Sigmoid colon (tissue), 7 donors: ENCODE measurements at places on chromosomes 4 and X. TPM values are rescaled to one million over a fixed set of nuclear protein-coding genes. Genes with fewer than 3 reads are reported as not detected.

DNA sequence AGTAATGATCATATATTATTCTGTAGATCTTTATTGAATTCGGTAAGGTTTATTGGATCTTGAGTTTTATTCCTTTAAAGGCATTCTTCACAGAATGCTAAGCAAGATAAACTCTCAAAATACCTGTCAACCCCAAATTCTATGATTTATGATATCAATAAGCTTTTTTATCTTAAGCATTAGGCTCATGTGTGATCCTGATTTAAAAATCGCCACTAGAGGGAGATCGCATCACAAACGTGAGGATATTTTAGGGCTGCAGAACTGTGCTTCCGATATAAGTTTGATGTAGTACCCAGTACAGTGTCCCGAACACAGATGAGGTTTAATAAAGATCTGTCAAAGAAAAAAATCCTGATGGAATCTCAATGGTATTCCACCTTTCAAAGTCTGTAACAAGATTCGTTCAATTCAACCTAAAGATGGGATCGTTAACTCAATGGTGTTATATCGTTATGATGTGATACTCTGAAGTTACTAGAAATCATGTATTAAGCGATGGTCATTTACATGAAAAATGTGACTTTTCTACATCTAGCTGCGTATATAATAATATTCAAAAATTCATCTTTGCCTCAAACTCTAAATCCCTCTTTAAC is 169.0 kb downstream of the CORIN start:
- H3K27ac ChIP-seq: no peak overlapping the region
- H3K27me3 ChIP-seq: no peaks in the 10 kb centered on the region
- no peak for DNase-seq
- no peak overlapping the region for H3K4me3 ChIP-seq
- H3K4me1 ChIP-seq: no peaks in the 10 kb centered on the region

GRCh38 chr4:47837094-47837907 is 566 bp downstream of the CORIN start:
- no peaks in the 10 kb centered on the region for H3K36me3 ChIP-seq
- H3K27ac ChIP-seq: no peak overlapping the region
- H3K4me1 ChIP-seq: peaks cover 31% of the 10 kb centered on the region
- H3K27me3 ChIP-seq: peaks cover 9% of the 10 kb centered on the region
- peak overlapping the region; percentile 40 for H3K4me3 ChIP-seq

- H3K36me3 ChIP-seq: no peaks in the 10 kb centered on the region
- H3K4me1 ChIP-seq: no peaks in the 10 kb centered on the region
- no peak overlapping the region for H3K27ac ChIP-seq
- H3K27me3 ChIP-seq: no peaks in the 10 kb centered on the region
- H3K4me3 ChIP-seq: no peak overlapping the region
Observed at GRCh38 chr4:152996672-152997071, 60.5 kb downstream of the FHDC1 start.

DNA sequence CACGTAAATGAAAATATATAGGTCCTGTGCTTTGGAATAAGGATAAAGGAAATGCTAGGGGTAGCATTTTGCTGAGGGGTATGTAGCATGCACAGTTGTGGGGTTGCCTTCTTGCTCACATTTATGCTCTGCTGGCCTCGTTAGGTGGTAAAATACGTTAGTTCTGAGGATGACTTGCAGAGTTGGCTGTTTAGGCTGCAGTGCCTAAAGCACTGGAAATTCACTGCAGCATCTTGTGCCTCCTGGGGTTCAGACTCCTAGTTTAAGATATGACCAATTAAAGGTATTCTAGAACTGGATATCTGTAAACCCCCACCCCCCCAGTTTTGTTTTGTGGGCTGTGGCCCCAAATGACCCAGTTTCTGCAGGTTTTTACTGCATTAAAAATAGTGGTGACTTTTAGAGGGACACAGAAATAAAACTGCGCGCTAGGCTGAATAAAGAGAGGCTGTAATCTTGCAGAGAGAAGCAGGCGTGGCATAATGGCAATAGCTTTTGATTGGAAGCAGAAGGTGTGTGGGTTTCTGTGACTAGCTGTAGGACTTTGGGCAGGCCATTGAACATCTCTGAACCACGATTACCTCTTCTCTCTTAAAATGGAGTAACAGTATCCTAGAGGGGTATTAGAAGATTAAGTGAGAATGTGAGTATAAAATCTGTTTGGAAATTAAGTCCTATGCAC is 79.3 kb downstream of the REPS2 start:
- H3K27ac ChIP-seq: no peak overlapping the region
- H3K4me3 ChIP-seq: no peak overlapping the region
- H3K36me3 ChIP-seq: no peaks in the 10 kb centered on the region
- peaks cover 14% of the 10 kb centered on the region for H3K4me1 ChIP-seq

DNA sequence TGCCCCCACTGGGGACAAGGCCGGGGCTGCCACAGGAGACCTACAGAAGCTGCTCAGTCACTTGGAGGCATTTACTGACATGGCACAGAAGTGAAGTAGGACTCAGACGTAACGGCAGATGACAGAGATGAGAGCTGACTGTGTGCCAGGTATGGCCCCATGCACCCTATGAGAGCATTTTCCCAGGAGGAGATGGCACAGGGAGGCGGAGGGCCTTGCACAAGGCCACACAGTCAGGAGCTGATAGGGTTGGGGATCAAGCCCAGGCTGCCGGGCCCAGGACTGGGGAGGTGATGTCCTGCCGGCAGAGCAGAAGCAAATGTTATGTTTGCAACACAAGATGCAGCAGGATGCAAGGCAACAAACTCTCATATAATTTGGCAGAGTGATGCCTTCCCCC is 34.1 kb downstream of the NAT8L start:
- H3K27me3 ChIP-seq: no peaks in the 10 kb centered on the region
- H3K36me3 ChIP-seq: no peaks in the 10 kb centered on the region
- H3K27ac ChIP-seq: no peak overlapping the region
- no peaks in the 10 kb centered on the region for H3K4me1 ChIP-seq
- no peak overlapping the region for H3K4me3 ChIP-seq

DNA sequence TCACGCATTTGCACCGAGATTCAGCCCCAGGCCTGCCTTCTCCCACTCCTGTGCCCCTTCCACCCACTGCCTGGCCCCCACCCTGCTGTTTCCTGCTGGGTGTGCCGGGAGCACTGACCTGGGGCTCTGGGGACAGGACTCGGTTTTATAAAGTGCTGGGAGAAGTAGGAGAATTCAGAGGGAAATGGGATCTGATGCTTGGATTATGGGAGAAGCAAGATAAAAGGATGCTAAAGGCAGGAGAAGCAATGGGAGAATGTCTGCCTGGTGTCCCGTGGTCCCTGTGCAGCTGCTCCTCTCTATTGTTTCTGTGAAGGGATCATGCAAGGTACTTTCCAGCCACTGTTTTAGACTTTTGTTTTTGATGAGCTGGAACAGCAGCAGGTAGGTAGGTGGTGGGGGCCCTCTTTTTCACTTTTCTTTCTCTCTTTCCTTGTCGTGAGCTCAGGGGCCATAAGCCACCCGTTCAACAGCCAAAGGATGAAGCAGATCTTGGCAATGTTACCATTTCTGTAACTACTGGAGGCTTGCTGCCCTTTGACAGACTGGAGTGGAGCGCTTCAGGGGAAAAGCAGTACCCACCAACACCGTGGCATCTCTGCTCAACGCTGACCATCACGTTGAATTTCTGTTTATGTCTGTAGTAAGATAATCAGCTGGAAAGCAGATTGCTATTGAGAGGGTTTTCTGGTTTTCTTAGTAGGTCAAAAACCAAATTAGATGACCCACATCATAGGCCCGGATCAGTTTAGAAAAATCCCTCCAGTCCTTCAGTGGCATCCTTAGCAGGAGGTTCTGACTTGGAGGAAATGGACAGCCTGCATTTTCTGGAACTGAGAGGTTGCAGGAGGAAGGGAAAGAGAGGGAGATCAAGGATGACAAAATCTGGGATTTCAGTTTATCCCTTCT is 63.8 kb upstream of the ENPP6 start:
- H3K4me3 ChIP-seq: no peak overlapping the region
- H3K27ac ChIP-seq: no peak overlapping the region
- H3K36me3 ChIP-seq: no peaks in the 10 kb centered on the region
- no peak for DNase-seq
- H3K27me3 ChIP-seq: no peaks in the 10 kb centered on the region
- no peaks in the 10 kb centered on the region for H3K4me1 ChIP-seq

GRCh38 chr4:85058551-85058950 is 92.1 kb upstream of the WDFY3 start:
- H3K36me3 ChIP-seq: no peaks in the 10 kb centered on the region
- DNase-seq: no peak
- H3K4me3 ChIP-seq: no peak overlapping the region
- no peaks in the 10 kb centered on the region for H3K27me3 ChIP-seq
- H3K27ac ChIP-seq: no peak overlapping the region

DNA sequence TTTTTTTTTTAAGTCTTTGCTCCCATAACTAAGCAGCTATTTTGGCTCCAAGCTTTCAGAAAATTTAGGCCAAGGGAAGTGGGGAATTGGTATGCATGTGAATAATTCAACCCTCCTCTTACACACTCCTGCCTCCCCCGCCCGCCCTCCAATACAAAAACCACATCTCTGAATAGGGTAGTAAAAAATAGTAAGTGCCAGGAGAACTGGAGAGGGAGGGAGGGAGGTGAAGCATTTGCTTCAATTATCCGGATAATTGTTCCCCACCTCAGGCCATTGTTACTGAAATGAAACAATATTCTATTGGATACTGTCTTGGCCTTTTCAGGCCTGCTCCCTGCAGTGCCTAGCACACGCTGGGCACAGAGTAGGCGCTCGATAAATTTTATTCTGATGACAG is 5.5 kb upstream of the GSX2 start:
- no peak overlapping the region for H3K4me3 ChIP-seq
- H3K27ac ChIP-seq: no peak overlapping the region
- DNase-seq: no peak
- H3K27me3 ChIP-seq: peaks cover 69% of the 10 kb centered on the region
- H3K36me3 ChIP-seq: no peaks in the 10 kb centered on the region

DNA sequence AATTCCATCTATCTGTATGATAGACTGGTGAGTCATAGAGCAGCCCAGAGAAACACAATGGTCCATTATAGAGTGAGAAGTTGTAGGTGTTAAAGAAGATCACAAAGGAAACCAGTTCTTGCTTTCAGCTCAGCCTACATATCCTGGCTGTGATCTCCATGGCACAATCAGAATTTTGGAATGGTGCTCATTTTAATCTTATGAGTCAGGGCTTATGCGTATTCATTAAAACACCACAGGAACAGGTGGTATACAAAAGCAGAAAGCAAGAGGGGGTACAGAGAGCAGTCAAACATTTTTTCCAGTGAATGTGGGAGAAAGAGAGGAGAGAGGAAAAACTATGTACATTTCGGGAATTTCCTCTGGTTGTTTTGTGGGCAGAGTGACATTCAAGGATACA is 126.9 kb downstream of the MFAP3L start:
- no peak for DNase-seq
- no peaks in the 10 kb centered on the region for H3K36me3 ChIP-seq
- no peak overlapping the region for H3K27ac ChIP-seq
- no peak overlapping the region for H3K4me3 ChIP-seq

GRCh38 chrX:112614640-112615039 is 65.1 kb downstream of the LHFPL1 start:
- no peaks in the 10 kb centered on the region for H3K4me1 ChIP-seq
- no peaks in the 10 kb centered on the region for H3K27me3 ChIP-seq
- H3K36me3 ChIP-seq: no peaks in the 10 kb centered on the region
- no peak overlapping the region for H3K27ac ChIP-seq
- no peak overlapping the region for H3K4me3 ChIP-seq

- peaks cover 40% of the 10 kb centered on the region for H3K4me1 ChIP-seq
- no peak for DNase-seq
- H3K4me3 ChIP-seq: no peak overlapping the region
- no peaks in the 10 kb centered on the region for H3K27me3 ChIP-seq
- no peaks in the 10 kb centered on the region for H3K36me3 ChIP-seq
- H3K27ac ChIP-seq: peak overlapping the region; percentile 89
Observed at GRCh38 chr4:186032259-186032658, 36.7 kb upstream of the TLR3 start.

DNA sequence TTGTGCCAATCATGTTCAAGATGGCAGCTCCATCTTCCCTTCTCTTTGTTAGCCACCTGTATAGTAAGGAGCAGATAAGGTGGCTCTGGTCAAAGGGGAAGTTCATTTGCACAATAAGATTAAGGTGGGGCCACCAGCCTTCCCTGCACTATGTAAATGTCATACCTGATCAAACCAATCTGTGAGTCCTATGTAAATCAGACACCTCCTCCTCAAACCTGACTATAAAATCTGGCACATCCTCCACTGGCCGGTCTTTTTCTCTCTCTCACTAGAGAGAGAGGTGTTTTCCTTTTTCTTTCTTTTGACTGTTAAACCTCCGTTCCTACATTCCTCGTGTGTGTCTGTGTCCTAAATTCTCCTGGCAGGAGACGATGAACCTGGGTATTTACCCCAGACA is 572.5 kb upstream of the AADAT start:
- no peak for DNase-seq
- H3K27me3 ChIP-seq: no peaks in the 10 kb centered on the region
- no peaks in the 10 kb centered on the region for H3K4me1 ChIP-seq
- no peak overlapping the region for H3K27ac ChIP-seq
- H3K36me3 ChIP-seq: no peaks in the 10 kb centered on the region
- H3K4me3 ChIP-seq: no peak overlapping the region

GRCh38 chr4:1786544-1787362 is 6.3 kb upstream of the FGFR3 start:
- no peak overlapping the region for H3K27ac ChIP-seq
- no peaks in the 10 kb centered on the region for H3K36me3 ChIP-seq
- no peak overlapping the region for H3K4me3 ChIP-seq

SOWAHB gene
- not detected for total RNA-seq

IL13RA2 gene
- total RNA-seq: not detected

NEXMIF gene
- total RNA-seq: 4.1 TPM

JCHAIN gene
- total RNA-seq: not detected
